ENCODE measurements at places on chromosomes 4 and X. TPM values are rescaled to one million over a fixed set of nuclear protein-coding genes. Genes with fewer than 3 reads are reported as not detected.

Gene HHIP
- total RNA-seq = 38.3 TPM

Gene RNF212
- total RNA-seq = 9.1 TPM

Gene SMARCA1
- 123 TPM for total RNA-seq

Gene PAGE1
- not detected for total RNA-seq

- no peaks in the 10 kb centered on the region for H3K27me3 ChIP-seq
- H3K27ac ChIP-seq = peak overlapping the region; percentile 6
- peaks cover 26% of the 10 kb centered on the region for H3K4me1 ChIP-seq
- no peaks in the 10 kb centered on the region for H3K36me3 ChIP-seq
These were observed 141.4 kb downstream of the PPP3CA start for GRCh38 chr4:101205916-101206315.

DNA sequence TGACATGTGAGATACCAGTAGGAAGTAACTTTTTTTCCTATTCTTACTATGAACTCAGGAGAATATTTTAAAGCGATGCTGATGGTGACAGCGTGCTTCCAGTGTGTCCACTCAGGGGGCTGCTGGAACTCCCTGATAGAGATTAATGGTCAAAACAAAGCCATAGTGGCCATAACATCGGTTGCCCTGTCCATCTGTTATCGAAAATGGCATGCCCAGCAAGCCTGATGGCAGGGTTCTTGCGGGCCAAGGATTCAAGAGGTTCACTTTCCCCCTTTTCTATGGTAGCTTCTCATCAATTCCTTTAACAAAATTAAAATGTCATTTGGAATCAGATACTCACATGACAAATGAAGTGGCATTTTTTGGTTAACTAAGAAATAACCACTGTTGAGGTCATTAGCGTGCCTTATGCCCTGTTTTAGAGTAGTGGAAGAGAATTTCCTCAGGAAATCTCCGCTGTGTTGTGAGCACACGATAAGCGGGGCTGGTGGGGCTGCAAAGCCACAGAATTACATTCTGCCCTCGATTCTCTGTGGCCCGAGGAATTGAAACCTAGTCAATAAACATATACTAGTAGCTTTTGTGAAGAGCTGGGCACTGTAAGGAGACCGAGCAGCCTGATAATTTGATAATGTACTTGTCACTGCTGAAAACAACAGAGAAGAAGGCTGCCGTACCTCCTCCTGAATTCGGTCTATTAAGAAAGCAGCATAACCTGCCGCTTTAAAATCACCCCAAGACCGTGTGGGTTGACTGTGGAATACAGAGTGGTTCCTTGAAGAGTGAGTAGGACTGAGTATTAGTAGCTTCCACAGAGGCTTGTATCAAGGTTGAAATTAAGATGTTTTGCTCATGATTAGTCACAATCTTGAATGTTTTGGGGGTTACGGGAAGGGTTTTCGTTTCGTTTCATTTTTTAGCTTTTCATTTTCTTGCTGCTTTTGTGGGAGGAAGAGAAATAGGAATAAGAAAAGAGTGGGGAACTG, 46.7 kb downstream of the PTCHD1 start:
- no peak overlapping the region for H3K27ac ChIP-seq
- no peak for DNase-seq
- peaks cover 5% of the 10 kb centered on the region for H3K4me1 ChIP-seq
- H3K27me3 ChIP-seq = peaks cover 9% of the 10 kb centered on the region

DNA sequence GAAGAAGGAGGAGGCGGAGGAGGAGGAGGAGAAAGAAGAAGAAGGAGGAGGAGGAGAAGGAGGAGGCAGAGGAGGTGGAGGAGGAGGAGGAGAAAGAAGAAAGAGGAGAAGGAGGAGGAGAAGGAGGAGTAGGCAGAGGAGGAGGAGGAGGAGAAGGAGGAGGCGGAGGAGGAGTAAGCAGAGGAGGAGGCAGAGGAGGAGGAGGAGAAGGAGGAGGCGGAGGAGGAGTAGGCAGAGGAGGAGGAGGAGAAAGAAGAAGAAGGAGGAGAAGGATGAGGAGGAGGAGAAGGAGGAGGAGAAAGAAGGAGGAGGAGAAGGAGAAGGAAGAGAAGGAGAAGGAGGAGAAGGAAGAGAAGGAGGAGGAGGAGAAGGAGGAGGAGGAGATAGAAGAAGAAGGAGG, 19.9 kb downstream of the MRFAP1 start:
- DNase-seq = no peak
- no peak overlapping the region for H3K4me3 ChIP-seq
- no peaks in the 10 kb centered on the region for H3K27me3 ChIP-seq

DNA sequence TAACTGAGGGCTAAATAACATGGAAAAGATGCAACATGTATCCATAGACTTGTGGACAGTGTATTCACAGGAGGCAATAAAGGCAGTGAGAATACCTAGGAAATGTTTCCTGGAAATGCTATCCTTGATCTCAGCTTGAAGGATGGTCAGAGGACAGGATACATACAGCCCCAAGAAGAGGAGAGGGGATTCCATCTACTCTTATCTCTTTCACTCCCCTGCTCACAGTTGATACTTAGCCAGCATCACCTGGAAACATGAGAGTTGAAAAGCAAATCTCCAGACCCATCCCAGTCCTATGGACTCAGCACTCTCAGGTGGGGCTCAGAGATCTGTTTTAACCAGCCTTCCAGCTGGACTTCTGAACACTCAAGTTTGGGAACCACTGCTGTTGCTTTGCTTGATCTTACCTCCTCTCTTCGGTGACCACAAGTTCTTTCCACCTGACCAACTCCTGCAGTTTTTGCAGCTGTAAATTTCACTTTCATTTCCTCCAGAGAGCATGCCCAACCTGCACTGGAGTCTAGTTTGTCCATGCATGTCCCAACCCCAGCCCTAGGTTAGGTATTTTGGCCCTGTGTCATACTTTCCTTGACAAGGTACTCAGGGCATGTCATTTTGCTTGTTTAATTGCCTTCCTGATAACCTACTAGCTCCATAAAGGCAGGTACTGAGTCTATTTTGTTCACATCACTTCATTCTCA, 10.4 kb downstream of the RELL1 start:
- H3K27ac ChIP-seq = no peak overlapping the region
- H3K36me3 ChIP-seq = no peaks in the 10 kb centered on the region
- H3K4me3 ChIP-seq = no peak overlapping the region
- DNase-seq = no peak
- no peaks in the 10 kb centered on the region for H3K27me3 ChIP-seq
- peaks cover 21% of the 10 kb centered on the region for H3K4me1 ChIP-seq

- no peaks in the 10 kb centered on the region for H3K36me3 ChIP-seq
- no peaks in the 10 kb centered on the region for H3K27me3 ChIP-seq
- peaks cover 11% of the 10 kb centered on the region for H3K4me1 ChIP-seq
- no peak overlapping the region for H3K4me3 ChIP-seq
- no peak for DNase-seq
These were observed 125.4 kb downstream of the ATXN3L start for GRCh38 chrX:13194291-13195103.

DNA sequence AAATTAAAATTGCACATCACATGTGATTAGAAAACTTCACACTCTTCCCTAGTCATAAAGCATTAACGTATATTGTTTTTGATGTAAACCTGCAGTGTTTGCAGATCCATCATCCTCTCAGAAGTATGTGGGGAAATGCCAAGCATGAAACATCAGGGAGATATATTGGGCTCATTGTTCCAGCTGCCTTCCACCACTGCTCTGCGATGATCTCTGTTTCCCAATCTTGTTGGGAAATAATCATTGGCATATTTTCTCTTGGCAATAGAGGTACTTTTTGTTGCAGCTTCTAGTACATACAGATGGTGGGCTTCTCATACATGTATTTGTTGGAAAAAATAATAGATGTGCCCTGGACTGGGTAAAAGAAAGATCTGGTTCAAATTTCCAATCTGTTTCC, 466.3 kb upstream of the HS3ST1 start:
- H3K27ac ChIP-seq = no peak overlapping the region
- H3K4me3 ChIP-seq = no peak overlapping the region
- H3K36me3 ChIP-seq = no peaks in the 10 kb centered on the region
- H3K27me3 ChIP-seq = no peaks in the 10 kb centered on the region
- no peak for DNase-seq
- H3K4me1 ChIP-seq = no peaks in the 10 kb centered on the region

DNA sequence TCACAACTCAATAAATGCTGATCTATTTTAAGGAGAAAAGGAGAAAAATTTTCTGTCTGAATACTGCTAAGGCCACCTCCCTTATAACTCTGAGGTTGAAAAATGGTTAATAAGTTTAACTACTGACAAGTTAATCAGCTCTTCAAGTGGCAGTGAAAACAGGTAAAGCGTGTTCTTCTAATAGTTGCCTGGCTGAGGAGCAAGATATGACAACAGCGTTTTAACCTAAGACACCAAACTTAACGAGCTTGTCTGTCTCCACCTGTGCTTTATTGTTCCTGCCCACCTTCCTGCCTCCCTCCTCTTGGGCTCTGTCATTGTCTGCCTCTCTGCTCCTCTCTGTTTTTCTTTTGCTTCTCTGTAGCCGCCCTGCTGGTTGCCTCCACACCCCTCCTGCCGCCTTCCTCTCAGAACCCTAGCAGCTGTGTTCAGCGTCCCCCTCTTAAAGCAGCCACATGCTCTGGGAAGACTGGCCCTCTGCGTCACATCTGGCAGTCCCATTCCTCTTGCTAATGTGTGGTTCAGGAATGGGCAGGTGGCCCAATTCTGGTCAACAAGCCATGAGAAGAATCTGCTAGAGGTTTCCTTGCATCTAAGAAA, 4.3 kb upstream of the TSPAN5 start:
- H3K4me3 ChIP-seq = no peak overlapping the region
- no peaks in the 10 kb centered on the region for H3K27me3 ChIP-seq
- no peaks in the 10 kb centered on the region for H3K36me3 ChIP-seq

DNA sequence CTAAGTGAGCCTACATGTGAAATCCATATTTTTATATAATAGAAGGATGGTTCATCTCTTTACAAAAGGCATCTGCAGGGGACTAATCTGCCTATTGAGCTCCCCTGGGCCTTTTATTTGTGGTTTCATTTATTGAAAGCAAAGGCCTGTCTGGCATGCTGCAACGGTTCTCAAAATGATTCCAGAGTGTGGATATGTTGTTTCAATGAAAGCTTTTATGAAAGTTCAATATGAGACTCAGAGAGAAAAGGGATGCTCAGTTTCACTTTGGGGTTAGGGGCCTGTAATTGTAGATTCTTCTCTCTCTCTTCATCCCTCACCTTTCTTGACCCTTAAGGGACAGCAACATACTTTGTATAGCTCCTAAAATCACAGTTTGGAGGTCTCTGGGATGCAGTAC, 204.2 kb upstream of the CASK start:
- H3K4me3 ChIP-seq = no peak overlapping the region
- no peaks in the 10 kb centered on the region for H3K27me3 ChIP-seq
- DNase-seq = no peak
- no peaks in the 10 kb centered on the region for H3K4me1 ChIP-seq
- no peak overlapping the region for H3K27ac ChIP-seq

DNA sequence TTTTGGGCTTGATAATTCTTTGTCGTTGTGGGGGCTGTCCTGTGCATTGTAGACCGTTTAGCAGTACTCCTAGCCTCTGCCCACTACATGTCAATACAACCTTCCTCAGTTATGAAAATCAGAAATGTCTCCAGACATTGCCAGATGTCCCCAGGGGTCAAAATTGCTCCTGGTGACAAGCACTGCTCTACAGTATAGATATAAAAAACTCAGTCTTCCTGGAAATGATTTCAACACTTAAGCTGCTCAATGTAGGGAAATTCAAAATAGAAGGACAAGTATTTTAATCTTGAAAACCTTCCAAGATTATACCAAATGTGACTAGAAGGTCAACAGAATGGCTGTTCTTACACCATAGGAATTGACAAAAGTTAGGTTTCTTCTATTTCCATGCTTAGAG, 288.7 kb upstream of the MAGEB2 start:
- H3K27me3 ChIP-seq = peaks cover 3% of the 10 kb centered on the region
- H3K27ac ChIP-seq = no peak overlapping the region
- no peak overlapping the region for H3K4me3 ChIP-seq

DNA sequence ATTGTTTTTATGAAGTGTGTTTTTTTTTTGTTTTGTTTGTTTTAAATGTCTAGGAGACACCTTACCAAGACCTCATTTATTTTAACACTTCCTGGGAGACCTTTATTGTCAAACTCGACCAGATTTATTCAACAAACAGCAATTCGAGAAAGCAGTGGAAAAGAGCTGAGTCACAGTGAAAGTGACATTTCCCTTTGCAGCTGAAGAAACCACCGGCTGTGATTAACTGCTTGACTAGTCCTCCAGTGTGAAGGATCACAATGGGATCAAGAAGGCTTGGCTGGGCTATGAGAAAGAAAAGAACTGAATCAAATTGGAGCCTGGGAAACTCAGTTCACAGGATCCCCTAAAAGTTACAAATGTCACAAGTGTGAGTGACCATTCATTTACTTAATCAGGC, 11.9 kb upstream of the ADH7 start:
- peak overlapping the region; percentile 81 for H3K27ac ChIP-seq
- no peak overlapping the region for H3K4me3 ChIP-seq
- no peaks in the 10 kb centered on the region for H3K27me3 ChIP-seq
- H3K36me3 ChIP-seq = peaks cover 15% of the 10 kb centered on the region
- peaks cover 16% of the 10 kb centered on the region for H3K4me1 ChIP-seq
- no peak for DNase-seq

DNA sequence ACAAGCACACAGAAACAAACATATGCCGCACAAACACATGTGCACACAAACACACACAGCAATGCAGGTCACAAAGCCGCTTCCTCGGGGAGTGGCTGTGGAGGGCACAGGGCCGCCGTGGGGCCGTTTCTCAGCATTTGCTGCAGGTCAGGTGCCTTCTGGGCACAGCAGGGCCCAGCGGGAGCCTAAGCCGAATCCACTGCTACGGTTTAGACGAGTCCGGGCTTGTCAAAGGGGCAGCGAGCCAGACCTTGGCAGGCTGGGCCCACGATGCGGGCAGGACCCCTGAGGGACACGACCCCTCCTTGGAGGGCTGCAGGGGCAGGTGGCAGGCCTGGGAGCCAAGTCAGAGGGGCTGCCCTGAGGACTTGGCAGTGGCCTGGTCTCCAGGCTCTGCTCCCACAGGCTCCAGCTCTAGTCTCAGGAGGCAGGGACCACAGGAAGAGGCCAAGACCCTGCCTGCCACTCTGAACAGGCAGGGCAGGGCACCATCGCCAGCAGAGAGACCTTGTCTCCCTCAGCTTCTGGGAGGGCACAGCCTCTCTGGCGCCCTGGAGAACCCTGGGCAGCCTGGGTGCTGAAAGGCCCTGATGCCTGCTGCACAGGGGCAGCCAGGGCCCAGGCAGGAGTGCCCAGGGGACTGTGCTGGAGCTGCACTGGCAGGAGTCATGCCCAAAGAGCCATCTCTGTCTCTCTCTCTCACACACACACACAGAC, 5.5 kb upstream of the ATP2B3 start:
- DNase-seq = no peak
- peak overlapping the region; percentile 79 for H3K27ac ChIP-seq
- peaks cover 11% of the 10 kb centered on the region for H3K36me3 ChIP-seq
- H3K4me1 ChIP-seq = peaks cover 17% of the 10 kb centered on the region
- peaks cover 5% of the 10 kb centered on the region for H3K27me3 ChIP-seq

GRCh38 chrX:79412972-79413371, 45.8 kb upstream of the ITM2A start:
- H3K27me3 ChIP-seq = no peaks in the 10 kb centered on the region
- H3K36me3 ChIP-seq = no peaks in the 10 kb centered on the region
- DNase-seq = no peak
- no peaks in the 10 kb centered on the region for H3K4me1 ChIP-seq
- no peak overlapping the region for H3K27ac ChIP-seq
- no peak overlapping the region for H3K4me3 ChIP-seq

- peaks cover 2% of the 10 kb centered on the region for H3K27me3 ChIP-seq
- no peak overlapping the region for H3K4me3 ChIP-seq
- H3K36me3 ChIP-seq = no peaks in the 10 kb centered on the region
- H3K4me1 ChIP-seq = no peaks in the 10 kb centered on the region
- no peak overlapping the region for H3K27ac ChIP-seq
- DNase-seq = no peak
These were observed 7.8 kb upstream of the TMEM164 start for GRCh38 chrX:109995155-109995554.

Measured in chondrocyte (in vitro differentiated cells).